Hippocampal formation (tissue), 2 donors: ENCODE measurements at places on chromosomes 16 and 17.

DNA sequence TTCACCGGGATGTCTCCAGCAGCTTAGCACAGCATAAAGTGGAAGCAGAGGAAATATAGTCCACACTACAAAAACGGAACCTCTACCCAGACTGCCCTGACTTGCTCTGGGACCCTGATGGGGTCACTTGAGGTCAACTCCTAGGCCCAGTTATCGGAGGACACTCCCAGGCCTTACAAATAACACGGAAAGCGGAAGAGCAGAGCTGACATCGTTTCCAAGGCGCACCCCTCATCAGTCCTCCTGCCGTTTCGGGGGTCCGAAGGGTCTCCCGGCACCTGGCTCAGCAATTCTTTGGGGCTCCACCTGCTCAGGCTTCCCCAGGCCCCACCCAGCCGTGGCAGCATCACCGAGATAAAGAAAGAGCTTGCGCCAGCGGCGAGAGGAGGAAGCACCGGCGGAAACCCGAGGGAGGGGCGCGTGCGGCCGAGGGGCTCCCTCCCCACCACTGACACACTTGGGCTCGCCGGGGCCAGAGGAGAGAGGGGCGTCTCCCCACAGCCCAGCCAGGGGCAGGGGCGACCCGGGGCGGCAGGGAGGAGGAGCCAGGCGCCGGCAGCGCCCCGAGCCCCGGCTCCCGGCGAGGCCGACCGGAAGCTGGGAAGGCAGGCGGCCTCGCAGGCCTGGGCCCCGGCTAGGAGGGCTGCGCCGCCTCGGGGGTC is 727 bp downstream of the CORO7 start:
- peak; percentile 59 for DNase-seq

DNA sequence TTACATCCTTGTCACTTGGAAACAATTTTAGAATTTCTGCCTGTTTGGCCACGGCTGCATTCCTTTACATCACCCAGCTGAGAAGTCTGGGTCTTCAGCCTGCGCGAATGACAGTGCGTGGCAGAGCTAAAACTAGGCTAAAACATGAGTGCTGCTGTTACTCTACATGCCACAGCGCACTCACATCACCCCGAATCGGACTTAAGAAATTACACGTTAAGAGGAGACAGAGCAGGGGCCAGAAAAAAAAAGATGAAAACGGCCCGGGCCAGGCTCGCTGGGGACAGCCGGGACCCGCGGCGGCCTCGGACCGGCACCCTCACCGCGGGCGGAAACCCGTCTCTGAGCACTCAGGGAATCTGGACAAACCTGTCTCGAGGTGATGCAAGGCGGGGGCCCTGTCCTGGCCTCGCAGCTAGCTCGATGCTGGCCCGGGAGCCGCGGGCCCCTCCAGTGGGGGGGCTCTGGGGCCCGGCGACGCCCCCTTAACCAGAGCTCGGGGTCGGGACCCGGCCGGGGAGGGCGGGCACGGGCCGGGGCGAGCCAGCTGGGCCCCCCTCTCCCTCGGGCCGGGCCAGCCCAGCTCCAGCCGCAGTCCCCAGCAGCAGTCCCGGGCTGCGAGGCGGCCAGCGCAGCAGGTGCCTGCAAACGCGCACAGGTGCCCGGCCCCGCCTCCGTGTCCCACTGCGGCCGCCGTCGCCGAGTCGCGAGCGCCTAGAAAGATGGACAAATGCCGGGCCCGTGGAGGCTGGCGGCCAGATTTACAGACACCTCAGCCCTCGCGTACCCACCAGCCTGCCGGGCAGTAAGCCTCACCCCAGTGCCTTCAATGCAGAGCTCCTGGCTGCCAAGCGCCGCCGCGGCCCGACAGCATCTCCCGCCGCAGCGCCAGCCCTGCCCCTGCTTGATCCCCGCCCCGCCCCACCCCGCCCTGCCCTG is at the start of gene AKTIP:
Gene AKTIP, minus strand, starts transcription at position 879 of the 939 bp plus-strand sequence. CDS start 2,950 bp downstream, outside the sequence.
- DNase-seq, result peak; percentile 78

- no peak for DNase-seq
Measured at GRCh38 chr17:61440697-61441096, 11.5 kb upstream of the TBX4 start.

DNA sequence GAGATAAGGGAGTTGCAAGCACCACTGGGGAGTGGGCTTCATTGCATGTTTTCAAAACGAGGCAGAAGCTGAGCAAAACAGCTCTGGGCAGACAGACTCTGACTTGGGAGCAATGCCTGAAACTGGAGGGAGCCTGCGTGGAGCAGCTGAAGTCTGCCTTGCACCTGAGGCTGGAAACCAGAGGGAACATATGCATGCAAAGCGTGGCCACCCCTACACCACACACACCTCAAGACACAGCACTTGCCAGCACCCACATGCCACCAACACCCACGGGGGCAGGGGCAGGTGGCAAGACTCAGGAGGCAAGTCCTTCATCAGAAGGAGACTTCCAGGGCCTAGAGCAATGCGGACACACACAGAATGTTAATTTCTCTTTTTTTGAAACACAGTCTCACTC is 45.8 kb downstream of the COTL1 start:
- no peak for DNase-seq

DNA sequence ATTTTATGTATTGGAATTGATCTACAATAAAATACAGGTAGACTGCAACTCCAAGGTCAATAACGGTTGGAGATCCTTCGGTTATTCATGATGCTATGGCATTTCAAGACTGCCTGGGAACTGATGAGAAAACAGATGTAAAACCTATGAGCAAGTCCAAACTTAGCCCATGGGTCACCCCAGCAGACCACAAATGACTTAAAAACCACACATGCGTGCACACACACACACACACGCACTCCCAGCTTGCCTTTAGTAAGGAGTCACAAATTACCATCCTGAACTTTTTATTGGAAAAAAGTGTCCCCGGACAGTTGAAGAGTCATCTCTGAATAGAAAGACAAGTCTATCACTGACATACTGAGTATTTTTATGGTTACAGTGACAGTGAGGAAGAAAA is 26.7 kb downstream of the TRIM25 start:
- DNase-seq, result no peak

GRCh38 chr17:8016632-8017424 is 14.4 kb downstream of the GUCY2D start:
- peak; percentile 43 for DNase-seq

DNA sequence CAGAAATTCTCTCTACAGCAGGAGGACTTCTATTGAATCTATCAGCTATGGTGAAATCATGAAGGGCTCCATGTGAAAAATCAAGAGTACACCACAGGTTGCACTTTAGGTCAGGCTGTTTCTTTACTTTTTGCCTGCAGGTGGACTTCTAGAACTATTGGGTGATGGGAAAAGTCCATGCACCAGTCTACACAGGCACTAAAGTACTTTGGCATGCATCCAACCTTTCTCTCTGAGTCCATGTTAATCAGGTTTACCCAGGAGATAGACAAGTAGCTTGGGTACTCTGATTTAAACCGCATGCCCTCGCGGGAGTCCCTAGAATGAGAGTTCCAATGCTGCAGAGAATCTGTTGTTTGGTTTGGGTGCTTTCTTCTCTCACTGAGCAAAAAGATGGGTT is 9.1 kb upstream of the ANKFN1 start:
- DNase-seq, result no peak

GRCh38 chr17:83010206-83011200 is 68.9 kb upstream of the METRNL start:
- no peak for DNase-seq

GRCh38 chr17:42117397-42118125 is 3.6 kb downstream of the KAT2A start:
- no peak for DNase-seq

DNA sequence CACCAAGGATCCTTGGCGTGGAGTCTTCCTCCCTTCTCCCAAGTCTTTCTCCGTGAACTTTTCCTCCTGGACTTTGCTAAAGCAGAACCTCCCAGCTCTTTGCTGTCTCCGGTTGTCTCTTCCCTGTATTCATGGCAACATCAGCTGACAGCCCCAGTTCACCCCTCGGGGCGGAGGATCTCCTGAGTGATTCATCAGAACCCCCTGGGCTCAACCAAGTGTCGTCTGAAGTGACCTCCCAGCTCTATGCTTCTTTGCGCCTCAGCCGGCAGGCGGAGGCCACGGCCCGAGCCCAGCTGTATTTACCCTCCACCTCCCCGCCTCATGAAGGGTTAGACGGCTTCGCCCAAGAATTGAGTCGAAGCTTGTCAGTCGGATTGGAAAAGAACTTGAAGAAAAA is 943 bp downstream of the CNTROB start:
- no peak for DNase-seq

DNA sequence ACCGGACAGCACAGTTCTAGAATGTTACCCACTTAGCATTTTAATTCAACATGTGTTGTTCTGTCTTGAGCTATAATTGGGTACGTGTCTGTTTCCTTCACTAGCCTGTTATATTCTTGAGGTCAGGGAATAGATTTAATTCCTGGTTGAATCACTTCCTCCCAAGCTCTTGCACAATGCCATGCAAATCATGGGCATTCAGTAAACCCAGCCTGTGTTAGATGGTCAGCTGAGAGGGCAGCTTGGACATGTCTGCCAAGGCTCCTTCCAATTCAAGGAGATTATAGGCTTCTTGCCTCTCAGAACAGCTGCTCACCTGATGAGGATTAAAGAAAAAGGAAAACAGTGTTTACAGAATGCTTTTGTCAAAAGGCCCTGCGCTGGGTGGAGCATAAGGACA is 12.6 kb downstream of the C1QTNF1 start:
- peak; percentile 3 for DNase-seq

DNA sequence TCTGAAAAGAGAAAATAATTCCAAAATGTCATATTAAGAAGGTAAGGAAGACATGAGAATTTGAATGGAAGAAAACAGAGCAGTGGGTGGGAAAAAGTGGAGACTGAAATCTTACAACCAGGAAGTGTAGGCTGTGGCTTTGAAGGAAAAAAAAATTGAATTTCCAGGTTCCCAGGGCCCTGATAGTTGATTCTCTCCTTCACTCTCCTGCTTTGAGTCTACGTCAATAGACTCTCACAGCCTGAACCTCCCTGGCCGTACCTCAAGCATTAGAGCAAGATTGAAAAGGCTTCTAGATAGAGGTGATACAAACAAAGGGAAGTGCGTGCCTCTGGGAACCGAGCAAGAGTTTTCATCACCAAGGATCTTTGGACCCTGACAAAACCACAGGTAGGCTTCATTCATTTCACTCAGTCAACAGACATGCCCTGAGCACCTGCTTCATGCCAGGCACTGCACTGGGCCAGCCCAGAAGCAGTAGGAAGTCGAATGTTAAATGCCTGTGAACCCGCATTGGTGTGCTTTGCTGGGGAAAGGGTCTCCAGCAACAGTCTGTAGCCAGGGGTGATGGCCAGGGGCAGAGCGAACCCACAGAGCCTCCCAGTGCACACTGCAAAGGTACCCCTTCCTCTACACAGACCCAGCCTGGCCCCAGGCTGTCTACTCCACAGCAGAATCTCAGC is 163.9 kb downstream of the SLC39A11 start:
- no peak for DNase-seq

GRCh38 chr17:31079731-31080130 is 15.0 kb upstream of the NF1 start:
- DNase-seq, result no peak

DNA sequence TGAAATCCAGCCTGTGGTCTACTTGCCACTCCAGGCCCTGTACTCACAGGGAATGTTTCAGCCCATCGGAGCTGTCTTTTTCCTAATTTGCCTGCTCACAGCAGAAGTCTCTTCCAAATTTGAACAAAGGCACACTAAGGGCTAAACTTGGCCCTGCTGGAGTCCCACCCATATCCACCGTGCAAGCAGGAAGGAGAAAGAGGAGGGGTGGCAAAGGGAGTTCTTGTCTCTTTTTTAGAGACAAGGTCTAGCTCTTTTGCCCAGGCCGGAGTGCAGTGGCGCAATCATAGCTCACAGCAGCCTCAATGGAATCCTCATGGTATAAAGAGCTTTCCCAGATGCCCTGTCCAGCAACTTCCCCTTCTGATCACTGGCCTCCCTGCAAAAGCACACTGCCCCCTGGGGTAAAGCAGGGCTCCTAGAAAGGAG is 2.7 kb upstream of the PRM1 start:
- DNase-seq, result no peak

- no peak for DNase-seq
Measured at GRCh38 chr17:7295230-7296180, 1.1 kb upstream of the YBX2 start.

- no peak for DNase-seq
Measured at GRCh38 chr16:75000481-75001081, 1.8 kb downstream of the ZNRF1 start.

GRCh38 chr16:48446534-48446920 is 61.3 kb upstream of the SIAH1 start:
- no peak for DNase-seq

- no peak for DNase-seq
Measured at GRCh38 chr16:22093996-22094395, 1.7 kb downstream of the VWA3A start.

DNA sequence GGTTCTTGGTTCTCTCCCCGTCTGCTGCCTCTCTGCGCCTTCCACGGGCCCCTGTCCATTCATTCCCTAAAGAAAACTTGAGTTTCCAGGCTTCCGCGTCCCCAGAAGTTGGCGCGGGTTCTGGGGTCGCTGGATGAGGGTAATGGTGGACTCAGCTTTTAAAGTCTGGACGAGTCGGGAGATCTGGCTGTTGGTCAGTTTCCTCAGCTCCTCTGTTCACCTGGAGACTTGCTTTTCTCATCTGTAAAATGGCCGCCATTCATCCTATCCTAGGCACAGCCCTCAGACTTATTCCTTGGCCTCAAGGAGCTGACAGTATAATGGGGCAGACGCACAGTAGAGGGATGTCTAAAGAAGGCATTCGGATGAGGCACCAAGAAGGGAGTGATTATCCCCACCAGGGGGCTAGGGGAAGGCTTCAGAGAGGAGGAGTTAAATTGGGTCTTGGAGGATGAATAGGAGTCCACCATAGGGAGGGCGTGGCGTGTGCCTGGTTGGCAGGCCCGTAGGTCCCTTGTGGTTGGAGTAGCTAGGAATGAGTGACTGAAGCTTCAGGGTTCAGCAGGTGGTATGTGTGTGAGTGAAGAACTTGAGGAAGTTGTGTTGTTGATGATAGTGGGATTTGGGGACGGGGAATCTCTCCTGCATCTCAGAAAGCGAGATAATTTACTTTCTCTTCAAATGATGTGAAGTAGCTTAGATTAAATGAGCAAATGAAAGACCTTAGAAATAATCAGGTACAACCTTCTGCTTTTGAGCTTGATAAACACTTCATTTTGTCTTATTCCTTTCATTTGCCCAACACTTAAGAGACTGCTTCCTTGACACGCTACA is 652 bp downstream of the VPS35L start:
- no peak for DNase-seq

- no peak for DNase-seq
Measured at GRCh38 chr16:46918905-46919792, 35.0 kb downstream of the GPT2 start.
